ENCODE measurements at places on chromosomes 2 and 18. TPM values are rescaled to one million over a fixed set of nuclear protein-coding genes. Genes with fewer than 3 reads are reported as not detected.

Gene MYL1
- not detected for total RNA-seq

GRCh38 chr2:223587301-223587700 is 14.9 kb downstream of the SCG2 start:
- no peaks in the 10 kb centered on the region for H3K36me3 ChIP-seq
- no peak overlapping the region for H3K27ac ChIP-seq
- no peak for DNase-seq
- no peak overlapping the region for H3K4me3 ChIP-seq
- no peaks in the 10 kb centered on the region for H3K27me3 ChIP-seq
- H3K4me1 ChIP-seq: peaks cover 3% of the 10 kb centered on the region

DNA sequence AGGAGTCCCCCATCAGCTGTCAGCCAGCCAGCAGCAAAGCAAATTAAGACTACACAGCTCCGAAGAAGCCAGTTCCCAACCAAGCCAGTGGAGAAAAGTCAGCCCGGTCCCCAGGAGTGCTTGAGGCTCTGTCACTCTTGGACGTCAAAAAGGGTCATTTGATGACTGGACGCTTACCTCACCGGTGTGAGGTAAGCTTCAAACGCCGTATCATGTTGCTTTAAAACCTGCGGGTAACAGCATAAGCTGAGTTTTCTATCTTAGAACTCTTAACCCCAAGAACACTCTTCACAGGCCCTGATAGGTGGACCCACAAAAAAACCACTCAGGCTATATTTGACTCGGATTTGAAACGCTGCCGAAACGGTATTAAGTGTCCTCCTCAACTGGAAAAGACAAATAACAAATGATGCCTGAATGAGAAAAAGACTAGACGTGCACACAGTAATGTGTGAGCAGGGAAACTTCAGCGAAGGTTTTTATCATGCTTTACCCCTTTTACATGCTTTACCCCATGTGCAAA is 682 bp upstream of the LNPK start:
- H3K4me3 ChIP-seq: peak overlapping the region; percentile 60
- no peak for DNase-seq
- peaks cover 6% of the 10 kb centered on the region for H3K27me3 ChIP-seq
- peaks cover 6% of the 10 kb centered on the region for H3K4me1 ChIP-seq
- H3K27ac ChIP-seq: no peak overlapping the region

DNA sequence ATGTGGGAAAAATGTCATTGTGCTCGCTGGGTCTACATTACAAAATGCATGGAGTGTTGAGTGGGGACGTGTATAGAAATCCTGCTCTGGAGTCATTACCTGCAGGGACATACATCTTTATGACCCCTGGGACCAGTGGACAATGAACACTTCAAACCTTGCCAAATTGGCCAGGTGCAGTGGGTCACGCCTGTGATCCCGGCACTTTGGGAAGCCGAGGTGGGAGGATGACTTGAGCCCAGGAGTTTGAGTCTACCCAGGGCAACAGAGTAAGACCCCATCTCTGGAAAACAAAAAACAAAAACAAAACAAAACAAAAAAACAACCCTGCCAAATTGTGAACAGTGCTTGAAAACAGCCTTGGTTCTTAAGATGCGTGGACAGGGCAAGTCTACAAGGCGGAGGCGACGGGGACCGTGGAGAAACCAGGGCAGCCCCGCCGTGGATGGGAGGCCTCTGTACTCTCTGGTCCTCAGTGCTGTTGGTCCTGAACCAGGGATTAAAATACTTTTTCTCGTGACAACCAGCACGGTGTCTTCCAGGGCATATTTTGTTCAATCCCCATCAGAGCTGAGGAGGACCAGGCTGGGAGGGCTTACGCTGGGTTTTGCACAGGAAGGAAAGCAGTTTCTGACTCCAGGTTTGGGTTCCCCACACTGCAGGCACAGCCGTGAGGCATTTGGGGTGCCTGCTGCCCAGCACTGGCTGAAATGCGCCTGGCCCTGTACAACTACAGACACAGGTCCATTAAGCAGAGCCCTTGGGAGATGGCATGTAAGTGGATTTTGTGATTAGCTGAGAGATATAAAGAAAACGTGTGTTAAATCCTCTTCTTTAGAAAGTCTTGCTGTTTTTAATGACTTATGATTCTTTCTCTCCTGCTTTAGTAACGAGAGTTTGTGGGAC is 13.7 kb downstream of the COLEC11 start:
- no peaks in the 10 kb centered on the region for H3K4me1 ChIP-seq
- H3K36me3 ChIP-seq: no peaks in the 10 kb centered on the region
- DNase-seq: no peak

DNA sequence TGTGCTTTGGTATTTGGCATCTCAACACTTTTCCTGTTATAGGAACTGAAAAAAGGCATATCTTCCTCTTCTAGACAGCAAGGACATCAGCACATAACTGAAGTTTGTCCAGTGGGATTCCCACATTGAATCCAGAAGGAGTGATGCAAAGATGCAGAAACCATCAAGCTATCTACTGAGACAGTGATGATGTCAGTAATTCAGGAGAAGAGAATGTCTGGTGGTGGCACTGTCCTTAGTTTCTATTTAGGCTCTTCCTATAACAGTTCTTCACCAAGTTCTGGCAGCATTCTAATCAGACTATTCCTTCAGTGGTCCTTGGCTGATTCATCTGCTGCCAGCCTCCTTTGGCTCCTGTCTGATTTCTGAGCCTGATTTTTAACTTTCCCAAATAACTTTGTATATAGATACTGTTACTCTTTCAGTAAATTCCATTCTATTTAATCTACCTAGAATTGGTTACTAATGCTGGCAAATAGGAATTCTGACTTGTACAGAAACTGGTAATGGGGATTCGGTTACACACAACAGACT is 56.6 kb upstream of the AGPS start:
- H3K4me3 ChIP-seq: no peak overlapping the region
- no peaks in the 10 kb centered on the region for H3K36me3 ChIP-seq
- H3K4me1 ChIP-seq: peaks cover 7% of the 10 kb centered on the region

Gene RAB27B
- 0.60 TPM for total RNA-seq

DNA sequence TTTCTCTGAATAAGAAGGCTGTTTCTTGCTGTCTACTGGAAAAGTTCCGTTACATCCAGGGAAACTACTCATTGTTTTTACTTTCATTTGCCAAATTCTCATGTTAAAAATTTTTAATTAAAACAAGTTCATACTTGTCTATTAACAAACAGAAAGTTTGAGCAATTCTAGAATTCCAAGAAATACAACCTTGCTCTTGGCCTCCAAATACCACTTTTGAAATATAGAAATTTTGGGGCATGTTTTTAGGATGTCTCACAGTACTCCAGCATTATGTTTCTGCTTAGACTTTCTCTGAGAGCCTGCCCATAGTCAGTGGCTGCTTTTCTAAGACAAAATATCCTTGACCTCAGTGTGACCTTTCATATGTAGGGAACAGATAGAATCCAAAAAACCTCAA is 228.7 kb upstream of the RND3 start:
- H3K4me3 ChIP-seq: no peak overlapping the region
- no peaks in the 10 kb centered on the region for H3K4me1 ChIP-seq
- H3K27me3 ChIP-seq: no peaks in the 10 kb centered on the region
- no peak overlapping the region for H3K27ac ChIP-seq

GRCh38 chr18:44134447-44134846 is 546.2 kb upstream of the SETBP1 start:
- H3K27ac ChIP-seq: no peak overlapping the region
- H3K36me3 ChIP-seq: no peaks in the 10 kb centered on the region
- no peak for DNase-seq
- no peak overlapping the region for H3K4me3 ChIP-seq
- no peaks in the 10 kb centered on the region for H3K4me1 ChIP-seq
- H3K27me3 ChIP-seq: no peaks in the 10 kb centered on the region

DNA sequence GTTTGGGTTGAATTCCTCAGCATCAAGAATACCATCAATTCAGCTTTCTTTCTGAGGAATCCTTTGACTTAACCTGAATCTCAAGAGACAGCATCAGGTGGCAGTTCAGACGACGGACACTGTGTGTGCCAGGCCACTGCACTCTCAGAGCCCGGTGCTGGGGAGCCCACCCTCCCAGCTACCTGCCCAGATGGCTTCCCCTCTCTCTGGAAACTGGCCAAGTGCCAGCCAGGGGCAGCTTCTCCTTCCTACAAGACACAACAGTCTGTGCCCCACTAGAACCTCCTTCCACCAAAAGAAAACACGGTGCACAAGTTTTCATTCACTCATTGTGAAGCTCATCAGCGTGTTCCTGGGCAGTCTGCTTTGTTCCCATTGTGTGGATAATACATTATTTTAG is 28.5 kb downstream of the MAL start:
- H3K27me3 ChIP-seq: no peaks in the 10 kb centered on the region
- no peak overlapping the region for H3K4me3 ChIP-seq
- H3K36me3 ChIP-seq: no peaks in the 10 kb centered on the region
- no peaks in the 10 kb centered on the region for H3K4me1 ChIP-seq
- DNase-seq: no peak
- H3K27ac ChIP-seq: no peak overlapping the region

- no peaks in the 10 kb centered on the region for H3K36me3 ChIP-seq
- H3K4me1 ChIP-seq: no peaks in the 10 kb centered on the region
- no peaks in the 10 kb centered on the region for H3K27me3 ChIP-seq
- no peak overlapping the region for H3K27ac ChIP-seq
- DNase-seq: no peak
These were observed 133.6 kb downstream of the UBE2E3 start for GRCh38 chr2:181114021-181114420.

All from H1 (cell line).